ENCODE measurements at places on chromosomes 4 and X.

- no peak for DNase-seq
These were observed 20.7 kb downstream of the FAT1 start for GRCh38 chr4:186702940-186703339.

DNA sequence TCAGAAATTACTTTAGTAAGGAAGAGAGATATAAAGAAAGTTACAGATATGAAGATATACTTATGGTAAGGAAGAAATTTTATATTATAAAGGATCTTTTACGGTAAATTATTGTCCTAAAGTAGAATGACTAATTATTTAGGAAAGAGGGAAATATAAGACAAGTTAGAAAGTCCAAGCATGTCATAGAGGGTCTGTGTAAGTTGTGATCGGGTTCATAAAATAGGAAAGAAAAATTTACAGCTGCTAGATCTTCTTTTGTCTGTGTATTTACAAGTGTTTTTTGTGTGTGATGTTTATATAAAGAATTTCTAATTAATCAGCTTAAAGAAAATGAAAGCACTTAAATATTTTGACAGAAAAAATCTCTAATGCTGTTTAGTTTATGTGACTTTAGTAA lies 1054.9 kb upstream of the DIAPH2 start:
- DNase-seq = no peak

- DNase-seq = peak; percentile 68
These were observed at the start of gene UBQLN2 for GRCh38 chrX:56563231-56564161. TSS of gene UBQLN2 (plus strand) at chrX:56563627. CDS start at chrX:56563874, 247 bp downstream.

DNA sequence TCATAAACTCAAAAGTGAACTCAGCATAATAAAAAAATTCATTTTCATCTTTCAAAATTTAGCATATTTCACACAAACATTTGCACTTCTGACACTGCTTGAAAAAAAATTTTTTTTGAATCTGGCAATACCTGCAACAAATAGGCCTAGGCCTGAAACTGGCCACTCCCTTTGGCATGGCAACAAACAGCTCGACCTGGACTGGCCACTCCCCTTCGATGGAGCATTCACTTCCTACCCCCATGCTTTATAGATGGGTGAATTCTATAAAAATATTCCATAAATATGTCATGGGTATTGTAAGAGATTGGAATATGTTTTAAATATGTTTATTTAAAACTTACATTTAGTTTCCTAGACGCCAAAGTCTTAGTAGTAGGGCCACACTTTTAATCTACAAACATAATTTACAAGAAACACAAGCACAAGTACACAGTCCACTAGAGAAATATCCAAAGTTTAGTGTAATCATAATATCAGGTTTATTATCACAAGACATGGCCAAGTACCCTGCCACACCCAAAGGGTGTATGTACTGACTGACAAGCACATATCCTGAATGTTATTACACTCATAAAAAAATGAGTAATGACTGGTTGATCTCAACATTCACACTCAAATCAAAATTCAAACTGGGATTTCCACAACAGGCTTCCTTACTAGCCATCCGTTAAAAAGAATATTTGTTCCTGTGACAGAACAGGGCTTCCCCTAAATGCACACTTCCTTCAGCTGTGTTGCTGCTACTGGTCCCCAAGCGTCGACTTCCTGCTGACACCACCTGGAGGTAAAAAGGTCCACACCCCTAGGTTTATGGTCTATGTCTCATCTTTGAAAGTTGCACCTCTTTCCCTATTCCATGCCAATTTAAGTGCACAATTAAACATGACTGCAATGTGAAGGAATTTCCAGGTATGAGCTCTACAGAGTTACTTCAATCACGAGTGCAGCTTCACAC lies 271.5 kb downstream of the NR3C2 start:
- DNase-seq = no peak

DNA sequence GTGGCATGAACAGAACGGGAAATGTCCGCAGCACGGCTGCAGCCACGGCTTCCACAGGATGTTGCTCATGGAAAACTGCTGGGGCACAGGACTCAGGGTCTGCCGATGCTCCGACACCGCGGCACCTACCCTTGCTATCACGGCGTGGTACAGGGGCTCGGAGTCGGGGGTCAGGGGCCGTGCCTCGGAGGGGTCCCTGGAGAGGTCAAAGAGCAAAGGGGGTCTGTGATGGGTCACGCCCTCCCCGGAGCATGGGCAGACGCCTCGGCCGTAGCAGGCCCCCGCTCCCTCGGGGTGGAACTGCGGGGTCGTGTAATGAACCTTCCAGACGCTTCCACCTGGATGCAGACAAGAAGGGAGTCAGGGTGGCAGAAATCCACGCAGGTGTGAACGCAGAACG lies 21.8 kb downstream of the ARSD start:
- no peak for DNase-seq

DNA sequence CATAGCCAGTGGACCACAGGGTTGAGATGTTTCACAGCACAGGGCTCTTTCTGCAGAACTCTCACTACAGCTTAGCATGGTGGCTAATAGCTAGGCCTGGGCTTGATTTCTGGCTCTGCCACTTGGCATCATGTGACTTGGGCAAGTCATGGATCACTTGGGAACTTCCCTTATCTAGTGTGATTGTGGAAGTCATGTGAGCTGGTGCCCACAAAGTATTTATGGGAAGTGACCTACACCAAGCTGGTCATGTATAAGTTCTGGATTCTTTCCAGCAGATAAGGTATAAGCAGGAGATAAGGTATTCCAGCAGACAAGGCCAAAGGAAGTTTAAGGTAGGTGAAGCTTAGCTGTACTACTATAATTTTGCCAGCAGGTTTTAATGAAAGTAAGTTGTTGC lies 61.0 kb downstream of the REELD1 start:
- DNase-seq = no peak

- no peak for DNase-seq
These were observed 973.7 kb upstream of the AGA start for GRCh38 chr4:178415925-178416324.

DNA sequence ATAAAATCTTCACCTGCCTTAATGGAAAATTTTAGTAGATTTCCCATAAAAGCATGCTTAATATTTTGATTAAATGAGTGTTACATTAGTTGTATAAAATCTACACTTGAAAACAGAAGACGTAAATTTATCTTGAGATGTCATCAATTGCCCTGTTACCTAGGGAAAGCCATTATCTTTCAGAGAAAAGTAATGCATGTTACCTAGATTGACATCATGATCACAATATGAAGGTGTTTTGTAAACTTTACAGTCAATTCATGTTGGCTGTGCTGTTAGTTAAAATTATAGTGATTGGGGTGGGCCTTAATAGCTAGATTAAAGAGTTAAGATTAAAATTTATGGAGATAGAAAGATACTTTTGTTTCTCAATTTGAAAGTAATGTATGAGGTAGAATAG lies 293.2 kb upstream of the PCDH18 start:
- no peak for DNase-seq

DNA sequence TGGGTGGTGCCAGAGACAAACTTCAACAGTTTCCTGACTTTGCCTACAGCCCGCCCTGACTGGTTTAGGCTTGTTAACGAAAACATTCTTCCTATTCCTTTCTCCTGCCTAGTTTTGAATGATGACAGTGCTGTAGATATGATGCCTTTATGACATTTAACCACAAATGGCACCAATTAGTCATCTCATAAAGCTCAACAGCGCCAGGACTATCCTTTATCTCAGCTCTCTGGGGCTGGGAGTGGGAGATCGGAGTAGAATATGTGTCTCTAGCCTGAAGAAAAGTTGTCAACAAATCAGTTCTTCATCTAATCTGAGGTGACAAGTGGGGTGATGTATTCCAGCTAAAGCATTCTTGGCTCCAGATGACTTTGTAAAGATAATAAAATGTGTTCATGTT lies 64.6 kb upstream of the SH3RF1 start:
- no peak for DNase-seq

DNA sequence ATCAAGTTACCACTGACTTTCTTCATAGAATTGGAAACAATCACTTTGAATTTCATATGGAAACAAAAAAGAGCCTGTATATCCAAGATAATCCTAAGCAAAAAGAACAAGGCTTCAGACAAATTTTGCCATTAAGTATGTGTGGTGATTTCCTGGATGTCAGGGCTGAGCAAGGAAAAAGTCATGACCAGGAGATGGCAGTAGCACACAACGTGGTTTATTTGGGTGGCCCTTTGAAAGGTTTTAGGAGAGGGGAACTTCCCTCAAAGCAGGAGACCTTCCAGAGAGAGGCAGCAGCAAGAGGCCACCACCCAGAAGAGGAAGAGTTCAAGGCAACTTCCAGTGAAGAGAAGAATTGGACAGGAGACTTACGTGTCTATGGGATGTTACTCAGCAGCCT lies 18.1 kb upstream of the ZXDB start:
- DNase-seq = no peak

DNA sequence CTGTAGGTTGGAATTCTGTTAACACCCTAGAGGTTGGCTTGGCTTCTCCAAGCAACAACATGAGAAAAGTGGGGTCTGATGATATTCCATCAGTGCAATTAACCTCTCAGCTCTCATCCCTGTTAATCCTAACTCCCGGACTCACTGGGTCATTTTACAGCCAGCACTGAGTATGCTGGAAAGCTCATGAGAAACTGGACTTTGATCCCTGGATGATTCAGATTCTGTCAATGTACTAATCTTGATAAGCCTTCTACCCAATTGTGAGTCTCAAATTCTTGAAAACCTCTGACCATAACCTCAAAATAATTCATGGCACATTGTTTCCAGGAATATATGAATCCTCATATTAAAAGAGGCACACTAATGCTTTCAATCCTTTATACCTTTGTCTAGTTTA lies 244.3 kb upstream of the DCAF8L1 start:
- no peak for DNase-seq

GRCh38 chr4:9812501-9813340 lies 31.3 kb downstream of the DRD5 start:
- no peak for DNase-seq

GRCh38 chrX:15206306-15206705 lies 63.6 kb downstream of the ASB9 start:
- DNase-seq = no peak

DNA sequence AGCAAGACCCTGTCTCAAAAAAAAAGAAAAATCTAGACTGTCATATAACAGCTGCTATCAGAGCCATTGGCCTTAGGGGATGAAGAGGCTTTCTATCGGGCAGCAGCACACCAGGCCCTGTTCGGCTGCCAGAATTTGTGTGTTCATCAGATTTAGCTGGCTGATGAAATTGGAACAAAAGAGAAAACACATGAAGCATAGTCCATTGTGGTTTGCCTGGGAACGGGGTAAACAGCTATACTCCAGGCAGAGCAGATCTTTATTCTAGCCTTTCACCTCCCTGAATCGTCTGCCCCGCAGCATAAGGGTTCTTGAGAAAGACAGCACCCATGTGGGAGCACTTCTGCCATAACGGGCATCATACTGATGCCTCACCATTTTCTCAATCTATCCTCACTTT lies 11.6 kb downstream of the TKTL1 start:
- DNase-seq = no peak

GRCh38 chr4:99323756-99324155 lies 2.6 kb upstream of the ADH1B start:
- DNase-seq = no peak

DNA sequence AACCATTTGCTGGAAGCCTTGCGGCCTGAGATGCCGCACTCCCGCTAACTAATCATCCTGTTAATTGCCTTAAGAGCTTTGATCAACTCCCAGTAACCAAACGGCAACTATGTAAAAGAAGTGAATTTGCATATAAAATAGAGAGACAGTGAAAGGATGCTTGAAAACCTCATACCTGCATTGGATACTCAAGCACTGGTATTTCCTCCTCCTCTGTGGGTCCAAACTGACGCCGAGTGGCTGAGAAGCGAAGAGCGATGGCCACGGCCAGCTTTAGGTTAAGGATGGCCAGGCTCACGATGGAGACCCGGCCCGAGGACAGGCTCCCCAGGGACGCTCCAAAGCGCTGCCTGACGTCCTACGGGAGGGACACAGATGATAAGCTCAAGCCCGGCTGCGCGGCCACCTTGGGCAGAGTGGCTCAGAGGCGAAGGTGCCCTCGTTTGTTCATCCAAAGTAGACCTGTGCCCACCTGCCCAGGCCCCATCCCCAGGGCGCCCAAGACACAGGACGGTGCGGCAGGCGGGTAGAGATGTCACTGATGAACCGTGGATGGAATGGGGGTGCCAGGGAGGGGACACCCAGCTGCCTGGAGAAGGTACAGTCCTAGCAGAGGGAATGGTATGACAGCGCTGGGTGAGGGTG lies 43.6 kb downstream of the ACOX3 start:
- DNase-seq = no peak

GRCh38 chr4:110629214-110629754 lies 6.4 kb upstream of the PITX2 start:
- DNase-seq = no peak

GRCh38 chr4:81143183-81143582 lies 71.8 kb downstream of the PRKG2 start:
- no peak for DNase-seq

- no peak for DNase-seq
These were observed 468 bp upstream of the MAGEA4 start for GRCh38 chrX:151912221-151912620.

DNA sequence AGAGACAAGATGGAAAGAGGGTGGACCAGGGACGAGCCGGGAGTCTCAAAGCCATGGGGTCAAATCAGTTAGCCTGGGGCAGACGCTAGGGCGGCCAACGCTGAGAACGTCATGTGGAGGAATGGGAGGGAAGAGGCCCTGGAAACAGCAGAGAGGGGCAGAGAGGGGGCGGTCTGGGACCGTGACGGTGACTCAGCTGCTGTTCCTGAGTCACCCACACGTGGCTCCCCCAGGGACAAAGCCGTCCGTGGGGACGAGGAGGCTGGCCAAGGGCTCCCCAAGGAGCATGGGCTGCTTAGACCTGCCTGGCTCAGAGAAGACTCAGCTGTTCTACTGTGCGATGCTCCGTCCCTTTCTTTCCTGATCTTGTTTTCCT lies 108.4 kb upstream of the LRPAP1 start:
- DNase-seq = no peak

DNA sequence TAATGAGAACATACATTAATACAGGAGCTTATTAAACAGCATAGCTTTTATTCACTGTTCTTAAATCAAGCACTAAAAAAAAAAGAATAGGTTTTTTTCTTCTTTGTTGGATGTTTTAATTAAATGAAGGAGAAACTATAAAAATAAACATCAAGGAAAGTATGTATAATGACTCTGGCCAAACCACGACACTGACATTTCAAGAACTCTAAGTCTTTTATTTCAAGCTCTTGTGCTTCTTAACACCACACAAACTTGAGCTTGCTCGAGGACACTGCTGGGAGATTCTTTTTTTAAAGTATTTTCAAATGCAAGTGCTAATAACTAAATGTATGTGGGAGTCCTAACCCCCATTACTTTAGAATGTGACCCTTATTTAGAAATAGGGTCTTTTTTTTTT lies 204.9 kb upstream of the PPARGC1A start:
- DNase-seq = no peak

DNA sequence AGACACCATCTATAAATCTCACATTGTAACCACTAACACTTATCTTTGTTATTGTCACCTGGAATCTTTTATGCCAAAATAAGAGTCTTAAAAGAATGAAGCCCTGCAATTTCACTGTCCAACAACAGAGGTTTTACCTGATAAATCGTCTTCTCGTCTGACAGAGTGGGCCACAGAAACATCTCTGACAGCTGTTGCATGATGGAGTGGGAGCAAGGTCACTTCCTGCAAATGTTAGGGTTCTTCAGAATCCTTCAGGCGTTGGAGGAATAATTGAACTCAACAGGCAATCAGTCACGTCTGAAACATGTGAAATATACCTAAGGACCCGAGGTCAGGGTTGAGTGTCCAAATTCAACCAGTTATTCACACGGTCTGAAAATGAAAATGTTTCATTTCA lies 353.6 kb downstream of the TRIML1 start:
- DNase-seq = no peak

Measured in AG08396 (cell line).